ENCODE measurements at places on chromosomes 5 and 9.

GRCh38 chr5:73605223-73606087 is 20.5 kb upstream of the ARHGEF28 start:
- no peak for DNase-seq

- DNase-seq = no peak
These were observed 4.0 kb downstream of the MEF2C start for GRCh38 chr5:88878976-88879375.

DNA sequence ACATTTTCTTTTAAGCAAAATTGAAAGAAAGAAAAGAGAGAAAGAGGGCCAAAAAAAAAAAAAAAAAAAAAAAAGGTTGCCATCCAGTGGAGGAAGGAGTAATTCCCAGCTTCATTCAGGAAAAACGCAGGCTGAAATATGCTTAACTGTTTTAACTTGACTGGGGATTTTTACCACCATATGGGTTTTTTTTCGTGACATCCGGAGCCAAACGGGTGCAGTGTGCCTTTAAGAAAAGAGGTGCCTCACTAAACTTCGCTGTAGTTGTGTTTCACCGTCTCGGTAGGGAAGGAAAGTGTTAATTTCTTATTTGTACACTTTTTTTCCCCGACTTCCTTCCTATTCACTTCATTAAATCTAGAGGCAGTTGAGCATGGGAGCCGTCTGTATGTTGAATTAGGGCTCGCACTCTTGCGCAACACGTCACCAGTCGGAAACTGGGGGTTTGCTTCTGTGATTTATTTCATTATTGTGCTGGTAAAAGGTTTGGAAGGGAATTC is 143.0 kb downstream of the SMARCA2 start:
- DNase-seq = peak; percentile 53

DNA sequence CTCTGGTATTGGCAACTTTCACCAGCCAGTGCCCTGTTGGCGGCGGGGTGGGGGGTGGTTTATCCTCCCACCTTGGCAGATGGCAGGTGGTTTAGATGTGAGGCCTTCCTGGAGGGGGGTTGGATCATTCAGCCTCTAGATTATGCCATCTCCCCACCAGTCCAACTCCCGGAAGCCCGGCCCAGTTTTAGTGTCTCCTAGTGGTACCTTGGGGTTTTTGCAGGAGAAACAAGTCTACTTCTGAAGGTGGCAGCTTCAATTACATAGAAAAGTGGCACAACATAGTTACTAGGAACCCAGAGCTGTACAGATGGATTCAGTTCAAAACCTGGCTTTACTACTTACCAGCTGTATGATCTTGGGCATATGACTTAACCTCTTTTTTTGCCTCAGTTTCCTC is 11.3 kb downstream of the PRLR start:
- DNase-seq = no peak

All from cerebellar cortex (tissue), 1 donor.